Spinal cord (tissue), 10 donors: ENCODE measurements at places on chromosomes 2 and 18.

- no peak overlapping the region for H3K27ac ChIP-seq
- no peaks in the 10 kb centered on the region for H3K36me3 ChIP-seq
- no peaks in the 10 kb centered on the region for H3K4me1 ChIP-seq
- no peak for DNase-seq
- H3K4me3 ChIP-seq = no peak overlapping the region
Measured at GRCh38 chr18:23682045-23682444, 7.2 kb upstream of the LAMA3 start.

DNA sequence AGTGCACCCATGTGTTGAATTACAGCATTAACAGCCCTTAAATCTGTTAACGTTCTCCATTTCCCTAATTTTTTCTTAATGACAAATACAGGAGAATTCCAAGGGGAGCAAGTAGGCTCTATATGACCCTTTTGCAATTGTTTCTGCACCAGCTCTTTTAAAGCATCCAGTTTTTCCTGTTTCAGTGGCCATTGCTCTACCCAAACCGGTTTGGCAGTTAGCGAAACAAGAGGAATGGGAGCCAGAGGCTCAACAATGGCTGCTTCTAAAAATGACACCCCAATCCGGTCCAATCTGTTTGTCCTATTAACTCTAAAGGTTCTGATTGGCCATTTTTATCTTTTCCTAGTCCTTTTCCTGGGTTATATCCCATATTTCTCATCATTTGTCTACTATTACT lies 15.1 kb upstream of the SUCLG1 start:
- DNase-seq = no peak
- no peaks in the 10 kb centered on the region for H3K36me3 ChIP-seq
- no peak overlapping the region for H3K27ac ChIP-seq
- H3K4me1 ChIP-seq = no peaks in the 10 kb centered on the region

GRCh38 chr18:13530879-13531387 lies 195.4 kb downstream of the FAM210A start:
- no peak overlapping the region for H3K4me3 ChIP-seq
- peaks cover 2% of the 10 kb centered on the region for H3K36me3 ChIP-seq
- H3K27me3 ChIP-seq = no peaks in the 10 kb centered on the region
- H3K4me1 ChIP-seq = peaks cover 18% of the 10 kb centered on the region

- DNase-seq = no peak
- no peaks in the 10 kb centered on the region for H3K27me3 ChIP-seq
- no peaks in the 10 kb centered on the region for H3K36me3 ChIP-seq
- H3K4me3 ChIP-seq = no peak overlapping the region
- no peak overlapping the region for H3K27ac ChIP-seq
Measured at GRCh38 chr2:231597627-231598026, 5.0 kb downstream of the TEX44 start.

DNA sequence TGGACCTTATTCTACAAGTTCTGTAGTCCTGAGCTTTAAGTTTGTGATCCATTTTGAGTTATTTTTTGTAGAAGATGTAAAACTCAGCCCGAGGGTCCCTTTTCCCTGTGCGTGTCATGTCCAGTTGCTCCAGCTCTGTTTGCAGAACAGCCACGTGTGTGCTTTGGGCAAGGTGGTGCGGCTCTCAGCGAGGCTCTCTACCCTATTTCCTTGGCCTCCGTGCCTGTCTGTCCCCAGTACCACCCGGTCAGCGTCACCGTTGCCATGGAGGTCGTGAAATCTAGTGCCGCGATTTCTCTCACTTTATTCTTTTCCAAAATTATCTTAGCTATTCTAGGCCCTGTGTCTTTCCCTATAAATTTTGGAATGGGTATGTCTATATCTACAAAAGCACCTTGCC lies 141.0 kb upstream of the CTDP1 start:
- H3K27ac ChIP-seq = no peak overlapping the region
- no peak for DNase-seq
- no peak overlapping the region for H3K4me3 ChIP-seq
- H3K27me3 ChIP-seq = no peaks in the 10 kb centered on the region

- H3K4me3 ChIP-seq = no peak overlapping the region
- H3K27me3 ChIP-seq = no peaks in the 10 kb centered on the region
- DNase-seq = no peak
- H3K4me1 ChIP-seq = no peaks in the 10 kb centered on the region
Measured at GRCh38 chr2:71757351-71757750, 304.0 kb downstream of the DYSF start.

DNA sequence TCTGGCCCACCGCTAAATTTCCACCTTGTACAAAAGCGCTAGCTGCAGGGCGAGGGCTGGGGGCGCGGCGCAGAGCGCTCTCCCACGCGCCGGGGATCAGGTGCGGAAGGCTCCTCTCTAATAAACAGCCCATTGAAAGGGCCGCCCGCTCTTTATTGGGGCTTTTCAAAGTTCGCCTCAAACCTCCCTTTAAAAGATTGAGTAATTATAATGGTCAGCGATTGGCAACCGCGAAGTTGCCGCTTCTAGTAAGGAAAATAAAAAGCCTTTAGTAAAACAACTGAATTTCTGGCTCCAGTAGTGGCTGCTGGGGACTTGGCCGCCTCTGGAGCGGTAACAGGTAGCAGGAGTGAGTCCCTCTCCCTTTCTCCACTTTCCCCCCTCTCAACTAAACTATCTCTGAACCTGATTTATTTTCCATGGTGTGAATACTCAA lies 755 bp downstream of the NEUROD1 start:
- H3K27me3 ChIP-seq = peaks cover 84% of the 10 kb centered on the region
- H3K4me1 ChIP-seq = peaks cover 53% of the 10 kb centered on the region
- H3K27ac ChIP-seq = no peak overlapping the region
- no peaks in the 10 kb centered on the region for H3K36me3 ChIP-seq

DNA sequence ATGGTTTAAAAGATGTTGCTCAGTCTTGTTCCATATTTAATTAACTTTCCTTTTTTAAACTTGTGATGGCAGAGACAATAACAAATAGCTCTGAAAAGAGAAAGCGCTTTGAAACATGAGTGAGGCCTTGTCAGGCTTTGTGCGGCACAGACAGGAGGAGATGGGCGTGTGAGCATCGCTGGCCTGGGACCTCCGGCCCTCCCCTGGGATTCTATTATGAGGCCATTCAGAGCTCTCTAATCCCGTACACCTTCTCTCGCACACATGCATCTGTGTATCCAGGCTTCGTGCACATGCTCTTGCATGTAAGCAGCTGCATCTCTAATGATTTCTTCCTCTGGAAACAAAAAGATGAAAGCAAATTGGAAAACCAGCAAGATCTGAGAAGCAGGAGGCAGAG lies 313.7 kb downstream of the ZNF521 start:
- no peaks in the 10 kb centered on the region for H3K27me3 ChIP-seq
- no peaks in the 10 kb centered on the region for H3K36me3 ChIP-seq
- no peaks in the 10 kb centered on the region for H3K4me1 ChIP-seq
- H3K4me3 ChIP-seq = no peak overlapping the region
- no peak for DNase-seq
- no peak overlapping the region for H3K27ac ChIP-seq

DNA sequence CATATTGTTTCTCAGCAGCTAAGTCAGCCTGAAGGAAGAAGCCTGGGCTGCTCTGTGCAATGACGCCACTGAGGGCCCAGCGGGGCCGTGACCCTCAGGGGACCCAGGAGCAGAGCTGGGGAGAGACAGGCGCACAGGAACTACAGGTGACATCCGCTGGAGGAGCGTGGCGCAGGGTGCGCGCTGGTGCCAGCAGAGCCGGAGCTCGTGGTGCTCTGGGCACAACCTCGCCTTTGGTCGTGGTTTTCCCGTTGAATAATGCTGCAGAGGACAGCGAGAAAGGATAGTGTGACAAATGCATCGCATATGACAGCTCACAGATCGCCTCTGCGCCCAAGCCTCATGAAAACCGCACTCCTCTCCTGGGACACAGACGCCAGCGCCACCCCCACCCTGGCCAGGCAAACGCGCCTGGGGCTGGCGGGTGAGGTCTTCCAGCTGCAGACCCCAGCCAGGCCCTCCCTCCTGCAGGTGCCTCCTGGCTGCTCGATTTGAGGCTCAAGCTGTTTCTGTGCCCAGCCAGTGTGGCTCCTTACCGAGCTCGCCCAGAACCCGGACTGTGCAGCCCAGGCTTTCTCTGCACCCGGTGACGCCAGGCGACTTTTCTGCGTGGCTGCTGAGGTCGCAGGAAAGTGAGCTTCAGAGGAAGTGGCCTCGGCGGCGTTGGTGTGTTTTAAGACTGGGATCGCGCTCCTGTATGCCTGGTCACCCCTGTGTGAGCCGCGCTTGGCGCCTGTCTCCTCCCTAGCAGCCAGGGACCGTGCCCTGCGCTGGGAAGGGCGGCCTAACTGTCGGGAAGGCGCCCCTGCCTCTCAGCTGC lies 583.1 kb upstream of the HS6ST1 start:
- no peak overlapping the region for H3K27ac ChIP-seq
- DNase-seq = no peak
- H3K4me1 ChIP-seq = peaks cover 11% of the 10 kb centered on the region
- no peak overlapping the region for H3K4me3 ChIP-seq
- H3K36me3 ChIP-seq = no peaks in the 10 kb centered on the region
